ENCODE measurements at places on chromosomes 11 and 22.

DNA sequence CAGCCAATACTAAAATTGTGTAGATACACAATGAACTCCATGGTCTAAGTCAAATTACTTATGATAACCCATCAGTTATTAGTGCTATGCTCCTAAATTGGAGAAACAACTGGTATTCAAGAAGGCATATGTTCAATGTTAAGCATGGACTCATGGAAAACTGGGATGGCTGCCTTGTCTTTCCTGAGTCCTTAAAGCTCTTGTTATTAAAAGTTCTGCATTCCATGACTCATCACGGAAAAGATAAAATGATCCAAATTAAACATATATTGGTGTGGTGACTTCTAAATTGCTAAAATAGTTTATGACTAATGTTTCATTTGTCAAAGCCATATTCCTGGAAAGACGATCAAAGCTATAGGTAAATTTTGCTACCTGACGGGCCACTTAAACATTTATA, 9.4 kb upstream of the EI24 start:
- no peak for DNase-seq

DNA sequence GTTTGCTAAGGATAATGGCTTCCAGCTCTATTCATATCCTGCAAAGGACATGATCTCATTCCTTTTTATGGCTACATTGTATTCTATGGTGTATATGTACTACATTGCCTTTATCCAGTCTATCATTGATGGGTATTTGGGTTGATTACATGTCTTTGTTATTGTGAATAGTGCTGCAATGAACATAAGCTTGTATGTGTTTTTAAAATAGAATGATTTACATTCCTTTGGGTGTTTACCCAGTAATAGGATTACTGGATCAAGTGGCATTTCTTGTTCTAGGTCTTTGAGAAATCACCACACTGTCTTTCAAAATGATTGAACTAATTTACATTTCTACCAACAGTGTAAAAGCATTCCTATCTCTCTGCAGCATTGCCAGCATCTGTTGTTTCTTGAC, 6.0 kb upstream of the MS4A6E start:
- DNase-seq = no peak

GRCh38 chr11:5929571-5930368, 12.3 kb upstream of the OR56A3 start:
- DNase-seq = no peak

DNA sequence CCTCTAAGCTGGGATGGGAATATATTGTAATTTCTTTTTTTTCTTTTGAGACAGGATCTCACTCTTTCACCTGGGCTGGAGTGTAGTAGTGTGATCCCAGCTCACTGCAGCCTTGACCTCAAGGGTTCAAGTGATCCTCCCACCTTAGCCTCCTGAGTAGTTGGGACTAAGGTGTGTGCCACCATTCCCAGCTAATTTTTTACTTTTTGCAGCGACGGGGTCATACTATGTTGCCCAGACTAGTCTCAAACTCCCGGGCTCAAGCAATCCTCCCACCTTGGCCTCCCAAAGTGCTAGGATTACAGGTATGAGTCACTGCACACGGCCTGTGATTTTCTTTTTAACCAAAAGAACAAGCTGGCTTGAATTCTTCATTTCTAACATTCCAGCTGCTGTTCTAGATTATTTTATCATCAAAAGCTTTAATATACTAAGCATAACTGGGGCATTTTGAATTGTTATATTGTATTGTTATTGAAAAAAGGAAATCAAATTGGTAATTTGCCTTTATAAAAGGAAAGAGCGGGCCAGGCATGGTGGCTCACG, 26.8 kb upstream of the PPP2R1B start:
- DNase-seq = no peak

- DNase-seq = no peak
These were observed 599.9 kb downstream of the METTL15 start for GRCh38 chr11:28708075-28708474.

DNA sequence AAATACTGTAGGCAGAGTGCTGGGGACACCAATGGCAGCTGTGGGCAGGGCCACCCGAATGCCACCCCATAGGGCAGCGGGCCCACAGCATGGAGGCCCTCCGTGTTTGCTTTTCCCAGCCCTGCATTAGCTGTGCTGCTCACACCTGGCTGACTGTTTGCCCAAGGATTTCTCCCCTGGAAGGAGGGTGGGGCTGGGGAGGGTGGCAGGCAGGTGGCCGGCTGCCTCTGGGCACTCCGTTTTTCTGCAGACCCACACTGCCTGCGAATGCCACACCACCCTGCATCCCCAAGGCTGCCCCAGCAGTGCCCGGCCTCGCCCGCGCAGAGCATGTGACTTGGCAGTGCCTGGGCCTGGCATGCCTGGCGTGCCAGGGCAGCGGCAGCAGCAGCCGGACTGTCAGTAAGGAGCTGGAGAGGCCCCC, 19.6 kb downstream of the DAGLA start:
- no peak for DNase-seq

DNA sequence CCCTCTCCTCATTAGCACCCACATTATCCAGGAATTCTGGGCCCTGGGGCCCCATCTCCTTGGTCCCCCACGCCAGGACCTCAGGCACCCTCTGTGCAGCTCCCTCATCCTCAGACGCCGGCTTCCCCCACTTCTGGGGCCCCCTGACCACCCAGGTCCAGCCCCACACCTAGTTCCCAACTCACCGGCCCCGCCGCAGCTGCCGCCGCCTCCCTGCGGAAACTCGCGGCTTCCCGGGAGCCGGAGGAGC, at the start of gene PCSK7:
TSS of gene PCSK7 (minus strand) at position 232 of the 250 bp plus-strand sequence. CDS start 2,229 bp downstream, outside the sequence.
- DNase-seq = no peak

DNA sequence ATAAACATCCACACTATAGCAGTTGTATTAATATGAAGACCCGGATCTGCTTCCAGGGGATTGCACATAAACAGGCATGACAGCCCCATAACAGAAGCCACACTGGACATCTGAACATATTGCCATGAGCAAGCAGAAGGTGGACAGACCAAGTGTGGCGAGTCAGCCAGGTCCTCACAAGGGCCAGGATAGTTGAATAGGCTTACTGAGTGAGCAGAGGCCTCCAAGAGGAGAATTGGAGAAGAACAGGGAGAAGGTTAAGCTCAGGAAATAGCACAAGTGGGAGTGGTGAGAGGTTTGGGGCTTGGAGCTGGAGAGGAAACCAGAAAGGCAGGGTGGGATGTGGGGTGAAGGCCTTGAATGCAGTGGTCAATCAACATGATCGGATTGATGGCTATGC, 10.8 kb downstream of the SLC35C1 start:
- no peak for DNase-seq

DNA sequence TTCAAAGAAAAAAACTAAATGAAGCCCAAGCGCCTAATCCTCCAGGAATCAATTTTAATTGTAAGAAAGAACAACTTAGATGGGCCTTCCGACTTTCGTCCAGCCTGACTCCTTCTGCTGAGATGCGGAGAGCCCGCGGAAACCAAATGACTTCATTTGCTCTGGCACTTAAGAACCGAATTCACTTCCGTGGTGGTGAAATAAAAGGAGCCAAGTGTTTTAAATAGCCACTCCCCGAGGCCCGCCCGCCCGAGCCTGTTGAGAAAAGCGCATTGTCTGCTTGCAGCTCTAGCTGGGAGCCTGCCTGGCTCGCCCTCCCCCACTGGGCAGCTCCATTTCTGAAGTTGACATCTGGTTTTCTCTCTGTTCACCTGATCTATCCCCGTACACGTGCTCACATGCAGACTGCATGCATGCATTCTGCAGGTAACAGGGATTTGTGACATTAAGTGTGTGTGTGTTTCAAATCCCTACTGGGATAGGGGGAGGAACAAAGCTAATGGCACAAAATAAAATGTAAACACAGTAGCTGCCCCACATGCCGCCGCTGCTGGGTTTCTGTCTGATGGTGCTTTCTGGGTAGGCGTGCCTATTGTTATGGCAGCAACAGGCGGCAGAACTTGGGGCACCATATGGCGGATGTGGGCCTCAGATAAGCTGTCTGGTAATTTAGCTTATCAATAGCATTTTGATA, 6.2 kb downstream of the TEAD1 start:
- no peak for DNase-seq

GRCh38 chr22:35305525-35306070, 5.9 kb downstream of the TOM1 start:
- no peak for DNase-seq

GRCh38 chr22:38467904-38468442, at the start of gene KDELR3:
Gene KDELR3 (plus strand): TSS chr22:38468096. CDS start chr22:38468234, 138 bp downstream.
- DNase-seq = peak; percentile 92

DNA sequence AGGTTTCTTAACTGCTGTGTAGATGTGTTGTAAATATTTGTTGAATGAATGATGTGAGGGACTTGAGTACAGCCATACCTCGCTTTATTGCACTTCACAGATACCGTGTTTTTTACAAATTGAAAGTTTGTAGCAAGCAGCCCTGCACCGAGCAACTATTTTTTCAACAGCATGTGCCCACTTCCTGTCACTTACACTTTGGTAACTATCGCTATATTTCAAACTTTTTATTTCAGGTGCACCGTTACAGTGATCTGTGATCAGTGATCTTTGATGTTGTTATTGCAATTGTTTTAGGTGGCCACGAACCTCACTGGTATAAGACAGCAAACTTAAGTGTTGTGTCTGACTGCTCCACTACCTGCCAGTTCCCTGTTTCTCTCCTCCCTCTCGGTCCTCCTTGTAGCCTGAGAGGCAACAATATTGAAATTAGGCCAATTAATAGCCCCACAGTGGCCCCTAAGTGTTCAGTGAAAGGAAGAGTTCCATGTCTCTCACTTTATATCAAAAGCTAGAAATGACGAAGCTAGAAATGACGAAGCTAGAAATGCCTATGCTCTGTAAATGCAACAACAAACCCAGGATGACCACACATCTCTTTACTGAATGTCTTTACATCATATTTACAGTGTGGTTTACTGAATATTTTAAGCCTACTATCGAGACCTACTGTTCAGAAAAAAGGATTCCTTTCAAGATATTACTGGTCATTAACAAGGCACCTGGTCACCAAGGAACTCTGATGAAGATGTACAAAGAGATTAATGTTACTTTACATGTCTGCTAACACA, 1.0 kb downstream of the SFI1 start:
- DNase-seq = no peak

- DNase-seq = no peak
These were observed 80.5 kb upstream of the GDPD4 start for GRCh38 chr11:77381729-77382665.

- DNase-seq = no peak
These were observed 15.3 kb upstream of the OR10V1 start for GRCh38 chr11:59728913-59729312.

DNA sequence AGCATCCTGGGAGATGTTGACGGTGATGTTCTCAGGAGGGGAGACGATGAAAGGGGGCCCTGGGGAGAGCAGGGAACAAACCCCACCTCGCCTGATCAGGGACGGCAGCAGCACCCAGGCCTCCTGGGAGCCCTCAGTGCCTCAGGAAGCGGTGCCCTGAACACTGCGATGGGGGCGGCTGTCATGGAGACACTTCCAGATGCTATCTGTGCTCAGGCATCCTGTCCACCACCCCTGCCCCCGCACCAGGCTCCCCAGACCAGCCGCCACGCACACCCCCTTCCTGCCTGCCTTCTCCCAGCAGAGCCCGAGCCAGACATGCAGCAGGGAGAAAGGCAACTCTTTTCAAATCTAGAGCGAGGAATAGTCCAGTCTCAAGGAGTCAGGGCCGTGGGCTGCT, 20.6 kb downstream of the IGSF9B start:
- DNase-seq = no peak

- no peak for DNase-seq
These were observed 74.5 kb upstream of the LUZP2 start for GRCh38 chr11:24422376-24422775.

GRCh38 chr11:86449993-86450629, 75.4 kb downstream of the CCDC81 start:
- no peak for DNase-seq
